ENCODE measurements at places on chromosomes 12 and 14. TPM values are rescaled to one million over a fixed set of nuclear protein-coding genes. Genes with fewer than 3 reads are reported as not detected.

The ERP29 gene
- total RNA-seq: 87.4 TPM

The ISCU gene
- total RNA-seq: 113 TPM

DNA sequence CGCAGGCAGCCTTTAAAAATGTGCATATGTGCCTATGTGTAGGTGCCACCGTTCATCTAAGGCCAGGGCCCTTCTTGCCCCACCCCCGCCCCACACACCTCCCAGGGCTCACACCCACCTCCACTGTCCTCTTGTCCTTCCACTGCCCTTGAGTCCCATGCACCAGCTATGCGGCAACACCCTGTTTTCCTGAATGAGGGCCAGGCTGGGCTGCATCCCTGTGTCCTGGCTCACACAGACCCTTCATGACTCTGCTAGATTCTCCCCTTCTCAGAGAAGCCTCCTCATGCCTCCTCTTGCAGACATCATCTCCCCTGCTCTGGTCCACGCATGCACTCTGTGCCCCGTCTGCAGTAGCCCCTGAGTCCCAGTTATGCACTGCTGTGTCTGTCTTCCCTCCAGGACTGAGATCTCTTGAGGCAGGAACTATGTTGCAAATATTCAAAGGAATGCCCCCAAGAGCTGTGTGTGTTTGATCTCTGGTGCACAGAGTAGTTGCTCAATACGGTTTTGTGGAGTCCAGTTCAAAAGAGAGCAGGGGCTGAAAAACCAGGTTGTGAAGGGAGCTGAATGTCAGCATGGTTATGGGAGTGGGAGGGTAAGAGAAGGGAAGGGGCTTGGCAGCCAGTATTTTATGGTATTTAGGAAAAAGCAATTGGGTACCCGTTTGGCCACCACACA lies 47.3 kb upstream of the ESRRB start:
- no peak for DNase-seq

GRCh38 chr12:119808441-119808840 lies 68.7 kb downstream of the CIT start:
- DNase-seq: no peak

- DNase-seq: no peak
Observed at GRCh38 chr12:19030603-19031002, 98.9 kb upstream of the PLEKHA5 start.

GRCh38 chr12:29990971-29991370 lies 207.2 kb upstream of the TMTC1 start:
- no peak for DNase-seq

- no peak for DNase-seq
Observed at GRCh38 chr12:12046401-12046800, 24.3 kb upstream of the BCL2L14 start.

DNA sequence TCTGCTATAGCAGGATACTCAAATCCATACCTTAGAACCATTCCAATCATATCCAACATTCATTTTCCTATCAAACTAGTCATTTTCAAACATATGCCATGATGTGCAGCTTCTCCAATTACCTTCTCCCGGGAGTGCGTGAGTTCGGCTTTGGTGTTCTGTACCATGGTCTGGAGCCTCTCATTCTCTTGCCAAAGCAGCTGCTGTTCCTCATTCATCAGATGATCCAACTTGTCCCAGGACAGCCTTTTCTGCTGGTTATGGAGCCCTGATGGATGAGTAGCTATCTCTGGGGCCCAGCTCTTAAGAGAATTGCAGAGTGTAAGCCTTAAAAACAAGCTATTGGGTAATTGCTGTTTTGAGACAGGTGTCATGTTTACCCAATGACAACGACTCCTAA lies 71.1 kb upstream of the SAV1 start:
- no peak for DNase-seq

DNA sequence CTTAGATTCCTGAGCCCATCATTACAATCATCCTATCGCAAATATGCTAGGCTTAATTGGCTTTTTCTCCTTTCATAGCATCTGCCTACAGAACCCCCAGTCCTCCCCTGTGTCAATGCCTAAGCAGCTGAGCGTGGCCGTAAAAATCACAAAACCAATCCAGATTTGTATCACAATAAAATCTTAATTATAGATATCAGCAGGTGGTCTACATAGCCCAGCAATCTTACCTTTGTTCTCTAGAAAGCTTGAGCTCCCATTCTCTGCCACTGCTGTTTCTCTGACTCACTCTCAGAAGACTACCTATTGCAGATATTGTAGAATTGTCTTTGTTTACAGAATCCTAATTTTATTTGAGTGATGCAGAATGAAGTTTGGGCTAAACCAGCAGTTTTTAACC lies 37.9 kb upstream of the PPM1A start:
- DNase-seq: no peak

GRCh38 chr12:15837141-15837790 lies 44.9 kb upstream of the STRAP start:
- no peak for DNase-seq

GRCh38 chr14:91363776-91364523 lies 53.7 kb downstream of the CCDC88C start:
- no peak for DNase-seq

DNA sequence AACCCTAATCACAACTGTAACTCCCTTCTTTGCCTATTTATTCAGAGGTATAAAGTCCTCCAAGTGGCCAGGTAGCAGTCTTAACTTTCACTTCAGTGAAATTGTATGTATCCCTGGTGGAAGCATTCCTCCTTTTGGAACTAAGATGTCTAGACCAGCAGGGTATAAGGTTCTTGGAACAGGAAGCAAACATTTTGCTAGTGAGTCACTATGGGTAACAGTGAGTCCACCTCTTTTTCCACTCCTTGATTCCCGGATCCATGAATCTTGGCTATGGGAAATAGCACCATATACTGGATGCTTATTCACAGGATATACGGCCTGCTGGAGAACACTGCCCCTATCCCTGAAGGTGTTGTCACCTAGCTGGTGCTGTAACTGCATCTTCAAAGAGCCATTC lies 80.2 kb downstream of the KCNA5 start:
- no peak for DNase-seq

- no peak for DNase-seq
Observed at GRCh38 chr12:56948881-56949280, 8.5 kb downstream of the RDH16 start.

- DNase-seq: no peak
Observed at GRCh38 chr12:79217306-79217705, 352.7 kb downstream of the SYT1 start.

- no peak for DNase-seq
Observed at GRCh38 chr14:77105145-77105939, 7.3 kb downstream of the CIPC start.

- no peak for DNase-seq
Observed at GRCh38 chr12:4518106-4518728, 20.5 kb upstream of the RAD51AP1 start.

- no peak for DNase-seq
Observed at GRCh38 chr14:39232554-39233415, 930 bp upstream of the MIA2 start.
